Spleen (tissue), 13 donors: ENCODE measurements at places on chromosomes 2 and 18. TPM values are rescaled to one million over a fixed set of nuclear protein-coding genes. Genes with fewer than 3 reads are reported as not detected.

DNA sequence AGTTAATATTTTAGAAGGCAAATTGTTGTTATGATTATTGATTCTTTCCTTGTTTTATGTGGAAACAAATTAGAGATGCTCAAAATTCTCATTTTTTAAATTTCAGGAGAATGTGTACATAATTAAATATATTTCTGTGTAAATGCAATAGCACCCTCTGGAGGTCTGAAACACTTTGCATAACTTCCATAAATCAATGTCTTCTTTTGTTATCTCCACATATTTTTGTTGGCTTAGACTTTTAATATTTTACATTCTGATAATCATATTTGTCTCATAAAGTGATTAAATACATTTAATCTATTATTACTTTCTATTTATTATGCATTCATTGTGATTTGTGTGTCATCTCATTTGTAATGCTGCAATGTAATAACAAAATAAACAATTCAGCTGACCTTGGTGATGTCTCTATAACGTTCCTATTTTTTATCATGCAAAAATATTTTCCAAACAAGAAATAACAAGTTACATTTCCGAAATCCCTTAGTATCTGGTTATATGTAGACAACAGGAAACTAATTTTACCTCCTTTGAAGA, 201.8 kb upstream of the GALNT5 start:
- DNase-seq = no peak

GRCh38 chr18:34023471-34023870, 201.2 kb downstream of the NOL4 start:
- no peak for DNase-seq

DLX1 gene
- total RNA-seq = not detected

TCF23 gene
- total RNA-seq = 3.7 TPM

CCDC148 gene
- 0.55 TPM for total RNA-seq

DNA sequence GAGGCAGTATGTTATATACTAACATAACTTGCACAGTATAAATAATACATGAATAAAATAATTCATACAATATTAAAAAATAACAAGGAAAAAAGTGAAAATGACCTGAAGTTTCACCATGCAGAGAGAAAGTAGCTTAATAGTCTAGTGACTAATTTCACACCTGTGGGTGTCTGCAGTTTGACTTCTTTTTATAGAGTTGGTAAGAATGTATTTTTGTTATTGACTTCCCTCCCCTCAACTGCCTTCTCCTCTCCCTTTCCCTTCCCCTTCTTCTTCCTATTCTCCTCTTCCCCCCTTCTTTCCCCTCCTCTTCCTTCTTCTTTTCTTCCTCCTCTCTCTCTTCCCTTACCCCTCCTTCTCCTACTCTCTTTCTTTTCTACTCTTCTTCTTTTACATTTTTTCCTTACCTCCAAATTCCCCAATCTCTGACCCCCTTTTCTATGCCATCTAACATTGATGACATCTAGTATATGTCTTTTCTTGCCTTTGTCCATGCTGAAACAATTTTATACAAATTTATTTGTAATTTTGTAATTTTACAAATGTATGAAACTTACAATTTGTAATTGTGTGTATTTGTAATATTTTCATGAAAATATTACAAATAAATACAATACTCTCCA, 3.1 kb downstream of the DNAH6 start:
- no peak for DNase-seq

- no peak for DNase-seq
These were observed 2.0 kb downstream of the INO80C start for GRCh38 chr18:35495536-35496314.

TMEM17 gene
- 0.97 TPM for total RNA-seq

DNA sequence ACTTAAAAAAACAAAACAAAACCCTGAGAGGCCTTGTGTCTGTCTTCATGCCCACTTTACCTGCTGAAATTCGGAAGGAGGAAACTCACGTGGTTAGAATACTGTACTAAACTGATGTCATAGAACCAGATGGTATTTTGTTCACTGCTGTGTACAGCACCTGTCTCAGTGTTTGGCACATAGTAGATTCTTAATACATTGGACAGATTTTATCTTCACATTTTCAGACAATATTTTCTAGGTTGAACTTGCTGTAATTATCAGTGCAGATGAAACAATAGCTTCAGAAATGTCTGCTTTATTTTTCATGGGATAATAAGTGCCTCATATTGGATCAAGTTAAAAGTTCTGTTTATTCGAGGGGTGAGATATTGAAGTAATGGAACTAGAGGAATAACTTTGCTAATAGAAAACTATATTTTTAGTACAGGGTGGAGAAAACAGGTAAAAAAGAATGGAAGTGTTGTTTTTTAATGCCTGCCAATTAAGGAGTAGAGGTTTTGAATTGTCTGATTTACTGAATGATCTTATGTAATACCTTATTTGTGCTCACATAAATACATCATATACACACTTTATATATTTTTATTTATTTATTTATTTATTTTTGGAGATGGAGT, 23.7 kb downstream of the DDX1 start:
- no peak for DNase-seq

- no peak for DNase-seq
These were observed 42.6 kb upstream of the RAPGEF4 start for GRCh38 chr2:172693037-172693436.

GRCh38 chr2:70458661-70459060, 95.0 kb downstream of the TGFA start:
- DNase-seq = no peak

ZSWIM2 gene
- not detected for total RNA-seq

DNA sequence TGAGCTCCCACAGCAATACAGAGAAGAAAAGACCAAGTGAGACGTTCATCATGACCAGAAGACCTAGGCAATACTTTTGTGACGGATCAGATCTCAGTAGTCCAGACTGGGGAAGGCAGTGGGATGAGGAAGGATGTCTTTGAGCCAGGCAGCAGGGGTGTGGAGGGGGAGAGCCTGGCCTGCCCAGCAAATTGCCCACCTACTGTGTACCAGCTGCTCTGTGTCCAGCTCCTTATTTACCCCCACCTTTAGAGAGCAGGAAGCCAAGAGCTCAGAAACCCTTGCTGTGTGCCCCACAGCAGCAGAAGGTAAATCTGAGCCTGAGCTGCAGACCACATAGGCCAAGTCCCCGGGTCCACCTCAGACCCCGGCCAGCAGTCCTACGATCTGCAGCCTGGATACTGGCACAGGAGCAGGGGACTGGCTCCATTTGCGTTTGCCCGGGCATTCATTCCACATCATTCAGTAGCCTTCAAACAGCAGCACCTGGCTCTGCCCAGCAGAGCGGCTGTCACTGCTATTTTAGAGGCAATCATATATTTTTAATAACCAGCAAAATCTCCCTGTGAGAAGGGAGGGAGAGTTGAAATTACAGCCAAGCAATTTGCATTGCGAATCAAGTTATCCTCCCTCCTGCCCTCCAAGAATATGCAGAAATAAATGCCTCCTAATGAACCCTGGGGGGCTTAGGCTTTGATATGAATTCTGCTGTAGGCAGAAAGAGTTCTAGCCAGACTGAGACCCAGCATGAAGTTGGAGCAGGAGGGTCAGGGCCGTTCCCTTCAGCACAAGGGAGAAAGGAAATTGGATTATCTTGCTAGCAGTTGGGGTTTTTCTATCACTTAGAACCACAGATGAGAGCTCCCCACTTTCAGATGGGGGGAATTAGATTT, 110.0 kb upstream of the FZD7 start:
- DNase-seq = no peak

GDF7 gene
- 2.0 TPM for total RNA-seq

DNA sequence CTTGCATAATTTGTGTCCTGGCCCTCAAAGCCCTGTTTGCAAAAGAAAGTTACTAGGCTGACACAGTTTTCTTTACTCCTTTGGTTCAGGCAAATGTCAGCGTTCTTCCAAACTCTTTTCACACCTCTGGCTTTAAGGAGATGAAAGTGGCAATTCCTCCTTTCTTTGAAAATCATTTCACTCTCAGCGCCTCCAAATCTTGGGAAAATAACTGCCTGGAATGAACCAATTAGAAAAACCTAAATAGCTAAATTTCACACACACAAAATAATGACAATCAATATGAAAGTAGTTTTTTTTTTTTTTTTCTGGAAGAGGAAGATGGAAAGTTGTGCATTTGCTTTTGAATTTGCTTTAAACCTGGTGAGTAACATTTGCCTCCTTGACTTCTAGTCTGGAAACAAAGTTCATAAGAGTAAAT, 1.7 kb downstream of the MEIS1 start:
- no peak for DNase-seq

BBS5 gene
- total RNA-seq = 4.3 TPM

GRCh38 chr2:121723316-121723715, 13.4 kb downstream of the NIFK start:
- DNase-seq = no peak

ZNF638 gene
- total RNA-seq = 174 TPM

BMP10 gene
- total RNA-seq = not detected

- DNase-seq = no peak
These were observed 766.3 kb downstream of the TDRD15 start for GRCh38 chr2:21890041-21890440.

LHCGR gene
- total RNA-seq = not detected

LIMS3 gene
- total RNA-seq = 3.5 TPM

DNA sequence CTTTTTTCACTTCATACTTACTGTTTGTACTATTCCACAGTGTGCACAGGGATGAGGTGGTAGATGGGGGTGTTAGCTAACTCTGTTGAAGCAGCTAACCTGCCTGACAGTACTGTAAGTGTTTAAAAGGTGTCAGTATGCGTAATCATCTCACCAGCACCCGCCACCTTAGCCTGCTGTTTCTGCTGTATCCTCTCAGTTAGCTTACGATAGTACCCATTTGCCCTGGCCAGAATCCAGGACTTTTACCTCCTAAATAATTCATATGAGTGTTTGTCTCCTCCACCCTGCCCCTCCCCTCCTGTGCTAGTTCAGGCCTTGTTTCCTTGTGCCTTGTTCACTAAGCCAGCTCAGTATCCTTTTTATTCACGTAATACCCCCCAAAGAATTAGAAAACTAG, 34.2 kb downstream of the TRAPPC12 start:
- DNase-seq = no peak

DNA sequence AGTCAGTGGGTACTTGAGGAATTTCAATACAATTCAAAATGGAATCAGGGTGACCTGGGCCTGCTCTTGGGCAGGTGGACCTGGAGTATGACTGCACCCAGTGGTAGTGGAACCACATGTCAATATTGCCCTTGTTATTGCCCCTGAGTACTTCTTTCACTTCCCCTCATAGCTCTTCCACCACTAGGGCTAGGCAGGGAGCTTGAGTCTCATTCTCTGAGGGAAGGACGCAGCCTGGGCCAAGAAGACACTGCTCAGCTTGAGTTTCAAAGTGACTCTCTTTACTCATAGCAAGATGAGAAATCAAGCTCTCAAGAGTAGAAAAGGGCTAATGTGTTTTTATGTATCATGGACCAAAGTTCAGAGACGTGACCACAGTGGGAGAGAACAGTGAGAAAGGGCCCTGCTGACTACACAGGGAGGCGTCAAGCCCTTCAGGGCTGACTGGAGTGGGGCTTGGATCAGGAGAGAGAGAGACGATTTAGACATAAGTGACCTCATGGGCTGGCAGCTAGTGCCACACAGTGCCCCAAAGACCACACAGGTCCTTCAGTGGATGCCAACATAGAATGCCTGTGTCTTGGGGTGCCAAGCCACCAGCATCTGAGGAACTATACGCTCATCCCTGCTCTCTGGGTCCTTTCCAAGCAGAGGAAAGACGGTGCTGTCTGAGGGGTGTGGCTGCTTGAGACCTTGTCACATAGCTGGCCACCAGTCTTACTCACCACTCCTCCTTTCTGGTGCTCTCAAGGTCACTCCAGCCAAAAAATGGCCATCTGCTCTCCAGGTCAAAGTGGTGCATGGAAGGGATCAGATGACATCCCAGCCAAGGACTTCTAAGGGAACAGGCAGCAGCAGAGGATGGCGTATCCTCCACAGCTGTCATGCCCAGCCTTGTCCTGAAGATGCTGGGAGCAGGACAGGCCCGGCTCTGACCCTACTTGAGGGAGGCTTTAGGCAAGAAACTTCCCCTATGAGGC, 13.0 kb downstream of the PTMA start:
- no peak for DNase-seq

- DNase-seq = no peak
These were observed 79.7 kb downstream of the BCL2L11 start for GRCh38 chr2:111200333-111200881.

DNA sequence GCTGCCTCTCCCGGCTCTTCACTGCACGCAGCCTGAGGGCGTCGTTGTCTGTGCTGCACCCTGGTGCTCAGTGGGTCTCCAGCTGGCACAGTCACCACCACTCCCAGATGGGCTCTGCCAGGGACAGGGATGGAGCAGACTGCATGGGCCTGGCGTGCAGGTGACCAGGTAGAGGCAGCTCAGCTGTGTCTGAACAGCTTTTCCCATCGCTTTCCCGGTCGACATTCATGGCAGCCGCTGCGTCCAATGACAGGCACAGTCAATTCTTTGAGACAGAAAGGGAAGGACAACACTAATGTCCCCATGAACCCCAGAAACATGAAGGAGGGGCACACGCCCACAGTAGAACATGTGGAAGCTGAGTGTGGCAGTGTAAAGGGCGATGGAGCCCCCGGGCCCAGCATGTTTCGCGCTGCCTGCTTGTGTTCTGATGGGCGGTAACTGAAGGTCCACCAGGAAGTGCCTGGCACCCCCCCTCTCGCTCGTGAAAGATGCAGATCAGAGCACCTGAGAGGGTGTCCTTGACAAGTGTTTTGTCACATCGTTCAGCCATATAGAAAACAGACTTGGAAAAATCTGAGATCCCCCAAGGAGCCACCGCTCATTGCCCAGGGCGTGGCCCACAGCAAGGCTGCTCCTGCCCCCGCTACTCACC, 122.4 kb downstream of the NFATC1 start:
- peak; percentile 74 for DNase-seq

- no peak for DNase-seq
These were observed 91.1 kb downstream of the EML6 start for GRCh38 chr2:54814389-54815147.

DNA sequence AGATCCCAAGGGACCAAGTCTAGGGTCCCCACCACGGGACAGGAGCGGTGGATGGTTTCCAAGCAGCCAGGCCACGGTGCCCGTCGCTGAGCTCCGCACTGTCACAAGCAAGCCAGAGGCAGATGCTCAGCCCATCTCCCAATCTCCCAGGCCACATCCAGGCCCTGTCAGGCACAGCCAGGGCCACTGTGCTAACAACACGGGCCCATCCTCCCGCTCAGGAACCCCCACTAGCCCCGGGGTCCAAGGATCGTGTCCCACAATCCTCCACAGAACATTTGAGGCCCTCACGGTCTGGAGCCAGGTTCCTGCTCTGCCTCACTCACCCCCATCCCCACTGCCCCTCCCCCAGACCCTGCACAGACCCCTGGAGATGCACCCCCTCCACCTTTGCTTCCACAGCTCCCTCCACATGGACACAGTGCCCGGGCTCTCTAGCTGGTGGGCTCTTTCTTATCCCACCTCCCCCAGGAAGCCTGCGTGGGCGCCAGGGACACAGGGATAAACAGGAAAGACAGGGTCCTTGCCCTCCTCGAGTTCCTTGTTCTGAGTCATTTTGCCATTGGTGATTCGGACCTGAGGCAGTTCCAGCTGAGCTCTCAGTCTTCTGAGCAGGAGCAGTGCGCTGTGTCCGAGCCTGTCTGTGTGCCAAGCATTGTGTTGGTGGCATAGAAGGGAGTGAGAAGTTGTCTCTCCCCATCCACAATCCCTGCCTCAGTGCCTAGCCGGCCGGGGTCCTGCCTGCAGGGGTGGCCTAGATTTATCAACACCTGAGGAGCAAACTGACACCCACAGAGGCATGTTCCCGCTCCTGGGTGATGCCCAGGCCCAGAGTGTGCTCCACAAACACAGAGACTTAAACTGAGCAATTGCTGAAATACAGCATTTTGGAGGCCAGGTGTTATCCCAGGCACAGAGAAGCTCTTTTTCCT, 7.0 kb downstream of the CROCC2 start:
- no peak for DNase-seq
